ENCODE measurements at places on chromosomes 5 and 9.

DNA sequence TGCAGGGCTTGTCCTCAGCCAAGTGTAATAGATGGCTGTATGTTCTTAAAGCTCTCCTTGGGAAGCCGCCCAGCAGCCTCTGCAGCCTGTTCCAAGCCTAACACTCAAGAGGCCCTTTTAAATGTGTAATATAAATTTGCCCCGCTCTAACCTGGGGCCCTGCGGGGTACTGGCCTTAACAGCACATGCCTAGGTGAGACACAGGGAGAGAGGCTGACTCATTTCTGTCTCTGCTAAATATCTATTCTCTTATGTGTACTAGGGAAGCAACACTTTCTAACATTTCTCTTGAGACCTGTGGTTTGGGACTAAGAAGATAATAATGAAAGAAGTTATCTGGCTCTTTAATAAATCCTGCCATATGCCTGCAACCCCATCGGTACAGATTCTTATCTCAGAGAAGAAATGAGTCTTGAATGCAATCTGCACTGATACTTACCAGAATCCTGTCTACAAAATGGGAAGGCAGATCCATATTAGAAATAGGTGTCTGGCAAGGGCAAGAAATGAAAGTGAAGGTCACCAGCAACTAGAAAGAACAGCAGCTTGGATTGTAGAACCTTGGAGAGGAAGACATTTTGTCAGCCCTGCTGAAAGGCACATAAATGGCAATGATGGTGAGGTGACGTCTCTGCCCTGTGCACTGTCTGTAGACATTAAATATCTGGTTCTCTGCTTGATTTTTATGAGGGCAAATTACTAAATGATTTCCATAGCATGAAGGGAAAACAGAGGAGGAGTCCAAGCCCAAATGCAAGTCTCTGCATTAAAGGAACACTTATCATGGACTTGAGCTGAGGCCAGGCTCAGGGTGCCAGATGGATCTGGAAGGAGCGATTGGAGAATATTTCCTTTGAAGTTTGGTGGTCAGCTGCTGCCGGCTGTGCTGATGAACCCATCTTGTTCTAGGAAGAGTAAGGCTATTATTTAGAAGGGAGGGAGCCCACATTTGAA, 14.5 kb upstream of the TGFBI start:
- DNase-seq, result no peak

DNA sequence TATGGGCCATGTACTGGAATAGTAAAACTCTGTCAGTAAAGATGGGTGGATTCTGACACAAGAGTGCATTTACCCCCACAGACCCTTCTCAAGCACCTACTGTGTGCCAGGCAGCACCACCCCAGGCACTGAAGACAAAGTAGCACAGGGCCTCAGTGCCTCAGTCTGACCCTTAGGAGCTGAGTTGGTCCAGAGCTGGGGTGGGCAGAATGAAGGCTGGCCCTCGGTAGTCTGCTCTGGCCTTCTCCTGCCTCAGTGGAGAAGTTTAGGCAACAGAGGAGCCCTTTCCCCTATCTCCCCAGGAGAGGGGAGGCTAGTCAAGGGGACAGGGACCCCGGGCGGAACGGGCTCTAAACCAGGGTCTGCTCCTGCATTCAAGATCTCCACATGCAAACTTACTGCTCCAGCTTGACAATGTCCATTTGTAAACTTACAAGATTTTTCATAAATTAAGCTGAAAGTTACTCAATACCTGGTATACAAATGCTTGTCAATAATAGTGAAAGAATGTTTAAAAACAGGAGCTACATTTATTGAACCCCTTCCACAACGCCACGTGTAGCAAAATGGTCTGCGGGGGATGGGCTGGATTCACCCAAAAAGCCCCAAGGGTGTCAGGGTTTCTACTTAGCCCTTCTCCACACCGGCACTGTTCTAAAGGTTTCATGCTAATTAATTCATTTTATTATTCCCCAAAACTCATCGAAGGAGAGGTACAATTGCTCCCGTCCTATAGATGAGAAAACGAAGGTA, 1.5 kb downstream of the VDAC1 start:
- no peak for DNase-seq

DNA sequence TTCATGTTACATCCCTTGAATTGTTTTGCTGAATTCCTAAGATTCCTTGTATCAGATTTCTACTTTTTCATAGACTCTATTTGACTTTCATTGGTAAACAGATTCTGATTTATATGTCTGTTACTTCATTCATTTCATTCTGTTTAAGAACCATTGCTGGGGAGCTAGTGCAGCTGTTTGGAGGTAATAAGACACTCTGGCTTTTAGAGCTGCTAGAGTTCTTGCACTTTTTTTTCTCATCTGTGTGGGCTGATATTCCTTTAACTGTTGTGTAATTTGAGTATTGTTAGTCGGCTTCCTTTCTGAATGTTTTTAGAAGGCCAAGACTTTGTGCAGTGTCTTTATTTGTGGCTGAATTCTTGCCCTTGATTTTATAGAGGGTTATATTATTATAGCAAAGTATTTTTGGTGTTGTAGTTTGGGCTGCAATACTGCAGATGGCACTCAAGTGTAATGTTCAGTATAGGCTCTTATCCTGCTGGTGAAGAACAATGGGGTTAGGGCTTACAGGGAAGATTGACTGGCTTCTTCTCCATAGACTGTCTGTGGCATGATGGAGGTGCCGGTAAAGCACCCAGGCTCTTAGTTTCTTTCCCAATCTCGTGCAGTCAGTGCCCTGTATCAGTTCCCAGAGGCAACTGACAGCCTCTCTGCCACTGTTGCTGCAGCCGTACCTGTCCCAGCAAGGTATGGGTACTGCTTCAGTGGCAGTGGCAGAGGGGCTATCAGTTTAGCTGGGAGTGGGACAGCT, 162.2 kb downstream of the OXCT1 start:
- peak; percentile 5 for DNase-seq

DNA sequence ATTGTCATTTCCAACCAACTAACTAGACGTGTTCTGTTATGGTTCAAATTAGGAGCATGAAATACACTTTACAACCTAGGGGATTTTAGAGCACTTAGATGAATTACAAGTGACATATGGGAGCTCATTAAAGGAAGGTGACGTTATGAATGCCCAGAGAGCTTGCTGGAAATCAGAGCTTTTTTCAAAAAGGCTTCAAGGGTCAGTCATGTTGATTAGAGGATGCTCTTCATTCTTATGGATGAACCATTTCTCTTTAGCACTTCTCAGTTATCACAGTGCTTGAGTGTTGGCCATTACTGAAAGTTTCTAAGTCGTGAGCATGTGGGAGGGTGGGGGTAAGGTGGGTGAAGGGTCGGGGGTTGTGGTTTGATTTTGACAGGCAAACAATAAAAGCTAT, 1245.5 kb upstream of the DMAC1 start:
- DNase-seq, result no peak

GRCh38 chr5:81633471-81633870, 117.4 kb downstream of the SSBP2 start:
- no peak for DNase-seq

- no peak for DNase-seq
Measured at GRCh38 chr5:1498623-1499416, 24.9 kb downstream of the LPCAT1 start.

GRCh38 chr9:89382026-89382986, 64.0 kb downstream of the SECISBP2 start:
- DNase-seq, result no peak

- DNase-seq, result no peak
Measured at GRCh38 chr5:125992050-125992449, 431.2 kb upstream of the GRAMD2B start.

GRCh38 chr5:66012271-66012670, 85.9 kb downstream of the ERBIN start:
- DNase-seq, result no peak

GRCh38 chr5:162209005-162209605, 141.5 kb downstream of the GABRG2 start:
- DNase-seq, result no peak

GRCh38 chr5:142325725-142326479, 1.1 kb upstream of the SPRY4 start:
- DNase-seq, result no peak

DNA sequence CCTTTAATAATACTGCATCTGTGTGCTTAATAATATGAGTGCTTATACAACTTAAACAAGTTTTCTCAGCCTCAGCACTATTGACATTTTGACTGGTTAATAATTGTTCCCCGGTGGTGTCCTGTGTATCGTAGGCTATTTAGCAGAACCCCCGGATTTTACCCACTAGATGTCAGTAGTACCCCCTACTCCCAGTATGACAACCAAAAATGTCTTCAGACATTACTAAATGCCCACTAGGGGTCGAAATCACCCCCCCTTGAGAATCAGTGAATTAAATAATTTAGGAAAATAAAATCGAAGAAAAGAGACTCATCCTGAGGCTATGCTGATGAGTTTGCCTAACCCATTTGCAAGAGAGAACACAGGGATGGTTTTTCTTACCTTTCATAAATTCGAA, 166.3 kb downstream of the ATP10B start:
- DNase-seq, result no peak

GRCh38 chr9:87699835-87700234, 26.1 kb upstream of the CTSL start:
- DNase-seq, result no peak

GRCh38 chr5:145407300-145408047, 427.7 kb downstream of the PRELID2 start:
- DNase-seq, result no peak

- DNase-seq, result no peak
Measured at GRCh38 chr9:95282332-95282731, 35.2 kb downstream of the FANCC start.

- no peak for DNase-seq
Measured at GRCh38 chr9:95316274-95316673, 1.2 kb downstream of the FANCC start.

DNA sequence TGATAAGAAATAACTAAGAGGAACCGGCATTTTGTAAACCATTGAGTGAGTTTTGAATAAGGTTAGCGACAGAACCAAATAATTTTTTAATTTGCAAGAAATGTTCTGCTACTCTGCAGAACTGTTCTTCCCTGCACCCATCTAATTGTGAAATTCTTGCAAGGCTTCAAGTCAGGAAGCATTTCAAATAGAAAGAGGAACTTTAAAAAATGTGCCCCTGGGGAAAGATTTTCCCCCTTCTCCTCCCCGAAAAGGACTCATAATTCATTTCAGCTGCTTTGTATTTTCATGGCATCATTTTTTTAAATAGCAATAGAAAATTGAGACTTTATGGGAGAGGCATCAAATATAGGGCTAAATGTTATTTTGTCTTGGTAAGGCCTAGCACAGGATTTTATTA, 180.9 kb upstream of the ANKRD55 start:
- DNase-seq, result no peak

GRCh38 chr5:108141676-108142075, 240.2 kb downstream of the FBXL17 start:
- DNase-seq, result no peak

GRCh38 chr9:119091074-119091473, 278.2 kb downstream of the BRINP1 start:
- no peak for DNase-seq

- DNase-seq, result no peak
Measured at GRCh38 chr5:35188031-35188457, 42.2 kb downstream of the PRLR start.

- DNase-seq, result no peak
Measured at GRCh38 chr9:114777821-114778609, 27.8 kb downstream of the TNFSF15 start.

GRCh38 chr9:83019246-83019645, 43.7 kb downstream of the RASEF start:
- no peak for DNase-seq

GRCh38 chr5:124860291-124860655, 113.8 kb upstream of the ZNF608 start:
- DNase-seq, result no peak

DNA sequence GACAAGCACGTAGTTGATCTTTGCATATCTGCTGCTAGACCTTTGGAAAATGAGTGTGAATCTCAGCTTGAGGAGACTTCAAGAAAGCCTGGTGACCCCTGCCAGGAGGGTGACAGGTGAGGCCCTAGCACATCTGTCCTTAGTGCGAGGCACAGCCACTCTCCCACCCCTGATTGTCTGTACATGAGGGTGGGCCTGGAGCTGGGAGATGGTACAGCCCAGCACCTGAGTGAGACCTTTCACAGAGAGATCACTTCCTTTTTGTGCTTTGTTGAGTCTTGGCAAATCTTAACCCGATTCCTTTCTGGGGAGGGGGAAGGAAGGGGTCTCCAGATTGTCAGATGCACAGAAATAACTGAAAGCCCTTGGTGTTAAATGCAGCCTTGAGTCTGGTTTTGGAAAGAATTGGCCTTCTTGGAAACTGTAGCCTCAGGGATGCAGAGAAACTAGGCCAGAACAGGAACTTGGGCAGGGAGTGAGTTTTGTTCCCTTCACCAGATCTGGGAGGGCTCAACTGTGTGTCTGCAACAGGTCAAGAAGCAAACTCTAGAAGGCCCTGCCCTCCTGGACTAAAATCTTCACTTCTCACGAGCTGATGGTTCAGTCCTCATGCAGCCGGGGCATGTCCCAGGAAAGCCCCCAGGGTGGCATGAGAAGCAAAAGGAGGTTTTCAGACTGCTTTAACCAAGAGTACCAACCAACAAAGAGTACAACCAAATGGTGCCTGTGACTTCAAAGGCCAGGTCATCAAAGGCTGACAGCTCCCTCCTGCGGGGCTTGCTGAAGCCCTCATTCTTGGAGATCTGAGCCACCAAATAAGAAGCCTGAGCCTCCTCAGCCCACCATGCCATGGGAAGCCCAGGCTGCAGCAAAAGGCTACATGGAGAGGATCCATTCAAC, 20.8 kb upstream of the SEMA4D start:
- DNase-seq, result no peak

DNA sequence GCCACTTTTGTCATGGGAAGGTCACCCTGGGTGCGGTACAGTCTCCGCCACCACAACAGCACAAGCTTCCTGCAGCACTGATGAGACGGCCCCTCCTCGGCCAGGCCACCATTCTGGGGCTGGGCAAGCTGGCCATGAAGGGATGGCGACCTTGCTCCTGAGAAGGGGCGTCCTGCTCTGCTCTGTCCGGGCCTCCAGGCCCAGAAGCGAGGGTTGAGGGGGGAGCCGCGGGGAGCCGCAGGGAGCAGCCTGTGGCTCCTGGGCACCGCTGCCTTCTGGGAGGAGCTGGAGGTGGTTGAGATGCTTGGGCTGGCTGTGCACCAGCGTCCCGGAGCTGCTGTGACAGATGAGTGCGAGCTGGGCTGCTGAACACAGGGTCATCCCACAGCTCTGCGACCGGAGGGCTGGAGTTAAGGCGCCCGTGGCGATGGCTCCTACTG, 84.3 kb upstream of the RAPGEF1 start:
- DNase-seq, result no peak

GRCh38 chr9:99178912-99179872, 42.5 kb downstream of the ALG2 start:
- DNase-seq, result no peak

GRCh38 chr5:88722546-88723073, 160.4 kb downstream of the MEF2C start:
- DNase-seq, result no peak

DNA sequence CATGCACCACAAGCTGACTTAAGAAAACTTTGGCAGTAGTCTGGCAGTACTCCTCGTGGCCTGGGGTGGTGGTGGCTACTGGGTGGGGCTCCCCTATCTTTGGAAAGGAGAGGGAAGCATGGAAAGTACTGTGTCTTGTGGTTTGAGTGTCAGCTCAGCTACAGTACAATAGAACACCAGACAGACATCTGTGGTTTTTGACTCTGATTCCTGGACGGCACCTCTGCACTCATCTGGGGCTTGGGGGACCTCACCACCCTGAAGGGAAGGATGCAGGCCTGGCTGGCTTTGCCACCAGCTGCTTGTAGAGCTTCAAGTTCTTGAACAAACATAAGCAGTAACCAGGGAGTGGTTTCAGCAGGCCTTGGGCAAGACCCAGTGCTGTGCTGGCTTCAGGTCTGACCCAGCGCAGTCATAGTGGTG, 40.6 kb downstream of the TNFSF8 start:
- DNase-seq, result no peak
